ENCODE measurements at places on chromosomes 12 and 14.

GRCh38 chr14:34568803-34569202, 29.3 kb upstream of the EAPP start:
- no peak for DNase-seq

DNA sequence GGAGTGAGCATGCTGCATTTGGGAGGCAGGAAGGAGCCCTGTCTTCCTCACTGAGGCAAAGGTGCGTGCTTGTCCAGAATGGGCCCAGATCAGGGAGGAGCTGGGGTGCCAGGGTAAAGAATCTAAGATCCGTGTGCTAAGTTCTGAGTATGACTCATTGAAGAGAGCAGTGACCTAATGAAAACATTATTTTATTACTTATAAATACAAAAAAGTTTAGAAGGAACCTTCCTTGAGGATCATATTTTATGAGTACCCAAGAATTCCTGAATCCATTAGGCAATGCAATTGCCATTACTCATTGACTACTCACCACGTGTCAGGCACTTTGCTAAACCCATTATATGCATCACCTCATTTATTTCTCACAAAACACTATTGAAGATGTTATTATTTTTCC, 264.7 kb downstream of the EGLN3 start:
- peak; percentile 48 for DNase-seq

DNA sequence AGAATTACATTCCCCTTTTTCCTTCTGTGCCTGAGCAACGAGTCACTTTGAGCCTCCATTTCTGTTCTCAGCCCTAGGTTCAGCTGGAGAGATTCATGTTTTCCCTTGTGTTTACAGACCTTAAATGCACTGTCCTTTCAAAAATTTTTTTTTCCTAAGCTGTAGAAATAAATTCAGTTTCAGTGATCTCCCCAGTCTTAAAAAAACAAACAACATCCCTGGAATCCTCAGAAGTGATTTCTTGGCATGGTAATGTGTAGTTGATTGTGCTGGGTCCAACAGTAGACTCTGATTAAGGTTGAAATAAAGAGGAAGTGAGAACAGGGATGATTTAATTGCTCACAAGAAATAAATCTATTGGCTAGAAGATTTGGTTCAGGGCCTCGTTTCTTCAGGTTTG, 89.3 kb downstream of the NTN4 start:
- DNase-seq = no peak

DNA sequence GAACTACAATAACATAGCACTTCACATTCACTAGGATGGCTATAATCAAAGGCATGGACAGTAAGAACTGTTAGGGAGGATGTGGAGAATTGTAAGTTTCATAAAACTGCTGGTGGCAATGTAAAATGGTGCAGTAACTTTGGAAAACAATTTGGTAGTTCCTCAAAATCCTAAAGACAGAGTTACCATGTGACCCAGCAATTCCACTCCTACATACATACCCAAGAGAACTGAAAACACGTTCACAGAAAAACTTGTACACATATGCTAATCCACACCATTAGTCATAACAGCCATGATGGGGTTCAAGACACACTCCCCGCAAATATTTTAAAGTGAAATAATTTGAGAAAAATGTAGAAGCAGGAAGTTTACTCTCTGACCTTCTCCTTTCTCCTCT, 31.7 kb downstream of the GALC start:
- no peak for DNase-seq

DNA sequence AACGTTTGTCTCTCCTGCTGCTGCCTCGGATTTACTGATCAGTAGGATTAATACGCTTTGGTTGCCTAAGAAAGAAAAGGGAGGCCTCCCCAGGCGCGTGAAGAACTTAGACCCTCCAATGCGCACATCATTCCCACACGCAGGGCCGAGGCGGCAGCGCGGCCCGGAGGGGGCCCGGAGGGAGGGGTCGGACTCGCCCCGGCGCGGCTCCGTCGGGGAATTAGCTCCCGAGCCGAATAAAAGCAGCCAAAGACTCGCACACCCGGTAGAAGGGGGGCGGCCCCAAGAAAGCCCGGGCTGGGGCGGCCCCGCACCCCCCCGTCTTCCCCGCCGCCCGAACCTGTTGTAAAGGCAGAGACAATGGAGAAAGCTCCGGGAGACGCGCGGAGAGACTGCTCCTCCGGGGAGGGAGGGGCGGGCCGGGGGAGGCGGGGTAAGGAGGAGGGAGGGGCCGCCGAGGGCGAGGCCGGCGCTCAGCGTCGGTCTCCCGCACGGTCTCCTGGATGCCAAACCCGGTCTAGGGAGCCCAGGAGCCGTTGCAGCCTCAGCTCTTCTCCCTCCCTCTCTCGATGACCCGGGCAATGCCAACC, at the start of gene NELL2:
Gene NELL2, minus strand, starts transcription at position 362 of the 590 bp plus-strand sequence. CDS start 446 bp downstream, outside the sequence.
- no peak for DNase-seq

GRCh38 chr14:36028218-36028617, 148.3 kb downstream of the PTCSC3 start:
- no peak for DNase-seq

- no peak for DNase-seq
Observed at GRCh38 chr12:12501121-12501520, 61.5 kb downstream of the DUSP16 start.
